HFF-Myc (cell line): ENCODE measurements at places on chromosomes 2 and 18.

DNA sequence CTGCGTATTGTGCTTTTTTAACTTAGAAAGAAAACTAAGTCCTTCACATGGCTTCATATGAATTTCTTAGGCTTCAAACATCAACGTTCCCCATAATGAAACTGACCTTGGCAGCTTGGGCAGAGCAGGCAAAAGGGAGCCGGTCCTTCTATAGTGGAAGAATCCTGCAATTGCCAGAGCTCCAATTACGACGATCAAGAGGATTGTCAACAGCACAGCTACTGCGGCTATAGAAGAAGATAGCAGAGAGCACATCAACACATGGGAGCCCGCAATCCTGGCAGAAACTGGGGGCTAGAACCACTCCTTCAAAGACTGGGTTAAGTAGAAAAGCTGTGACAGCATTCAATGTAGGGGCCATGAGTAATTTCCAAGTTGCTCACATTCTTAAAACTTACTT is 69.8 kb downstream of the DHRS9 start:
- DNase-seq, result no peak

- no peak for DNase-seq
Measured at GRCh38 chr18:7750095-7750663, 183.1 kb downstream of the PTPRM start.

DNA sequence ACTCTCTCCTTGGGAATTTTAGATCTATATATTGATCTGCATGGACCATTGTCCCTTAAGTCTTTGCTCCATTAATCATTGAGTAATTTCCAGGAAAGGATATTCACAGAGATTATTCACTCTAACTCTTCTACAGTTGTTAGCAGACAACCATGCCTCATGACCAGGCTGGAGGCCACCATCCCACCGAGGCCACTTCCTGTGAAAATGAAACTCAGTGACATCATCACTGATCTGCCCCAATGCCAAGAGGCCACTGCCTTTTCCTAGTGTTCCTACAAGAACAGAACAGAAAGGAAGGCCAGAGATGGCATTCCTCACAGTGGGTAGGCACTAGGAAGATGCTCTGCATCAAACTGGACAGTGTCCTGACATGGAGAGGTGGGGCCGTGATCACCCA is 161.3 kb downstream of the DTNA start:
- no peak for DNase-seq

DNA sequence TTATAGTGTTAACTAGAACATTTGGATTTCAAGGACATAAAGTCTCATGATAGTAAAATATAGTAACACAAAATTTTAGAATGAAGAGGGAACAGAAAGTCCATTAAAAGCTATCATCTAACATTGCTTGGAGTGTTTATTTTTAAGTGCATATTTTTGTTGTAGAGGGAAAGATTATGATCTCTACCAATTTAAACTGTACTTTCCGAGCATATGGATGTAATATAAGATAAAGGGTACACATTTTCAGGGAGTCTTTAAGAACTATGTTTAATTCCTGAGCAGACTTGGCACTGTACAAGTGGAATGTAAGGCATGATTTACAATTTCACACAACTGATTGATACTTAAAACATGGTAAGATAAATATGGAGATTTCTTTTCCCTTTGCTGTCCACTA is 34.2 kb upstream of the ZNF804A start:
- no peak for DNase-seq

- DNase-seq, result no peak
Measured at GRCh38 chr18:12318857-12319256, 10.8 kb downstream of the TUBB6 start.

DNA sequence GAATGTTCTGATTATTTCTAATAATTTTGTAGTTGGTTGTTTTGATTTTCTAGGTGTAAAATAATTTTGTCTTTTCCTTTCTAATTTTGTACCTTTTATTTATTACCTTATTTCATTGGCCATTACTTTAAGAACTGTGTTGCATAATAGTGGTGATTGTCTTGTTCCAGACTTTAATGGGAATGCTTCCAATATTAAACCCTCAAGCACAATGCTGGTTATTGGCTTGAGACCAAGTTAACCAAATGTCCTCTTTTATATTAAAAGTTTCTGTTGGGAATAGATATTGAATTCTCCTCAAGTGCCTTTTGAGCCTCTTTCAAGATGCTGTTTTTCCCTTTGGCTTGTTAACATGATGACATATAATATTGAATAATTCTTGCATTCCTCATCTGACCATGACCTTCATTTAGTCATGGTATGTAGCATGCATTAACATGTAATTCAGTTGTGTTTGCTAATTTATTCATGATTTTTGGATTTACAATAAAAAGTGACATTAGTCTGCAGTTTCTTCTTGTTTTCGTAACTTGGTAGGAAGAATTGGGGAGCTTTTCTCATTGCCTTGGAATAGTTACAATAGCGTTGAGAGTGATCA is 141.7 kb downstream of the DIS3L2 start:
- no peak for DNase-seq

GRCh38 chr2:132415915-132416722 is 486 bp upstream of the GPR39 start:
- peak; percentile 80 for DNase-seq

GRCh38 chr2:73033142-73033765 is 38.3 kb downstream of the SFXN5 start:
- no peak for DNase-seq

- no peak for DNase-seq
Measured at GRCh38 chr2:164752956-164753355, 88.7 kb downstream of the COBLL1 start.

DNA sequence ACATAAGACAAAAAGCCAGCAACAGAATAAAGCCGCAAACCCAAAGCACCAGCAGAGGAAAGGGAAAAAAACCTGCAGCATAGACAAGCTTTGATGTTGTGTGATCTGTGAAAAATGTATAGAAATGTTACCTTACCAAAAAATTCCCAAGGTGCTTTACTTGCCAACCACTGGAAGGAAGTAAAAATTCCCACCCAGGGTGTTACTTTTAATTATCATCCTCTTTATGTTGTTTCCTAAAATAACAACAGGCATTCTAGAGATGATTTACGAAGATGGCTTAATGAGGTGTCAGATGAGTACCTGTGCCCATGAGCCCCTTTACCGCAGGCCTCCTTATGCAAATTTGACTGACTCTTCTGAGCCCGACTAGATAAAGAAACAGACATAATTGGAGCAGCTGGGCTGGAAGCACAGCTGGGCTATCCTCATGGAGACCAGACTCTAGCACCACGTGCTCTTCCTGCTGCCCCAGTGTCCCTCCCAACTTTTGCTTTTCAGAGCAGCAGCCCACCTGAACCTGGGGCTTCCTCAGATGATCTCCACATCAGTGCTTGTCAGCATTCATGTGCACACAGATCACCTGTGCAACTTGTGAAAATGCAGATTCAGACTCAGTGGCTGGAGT is 41.5 kb downstream of the SRSF7 start:
- DNase-seq, result no peak

DNA sequence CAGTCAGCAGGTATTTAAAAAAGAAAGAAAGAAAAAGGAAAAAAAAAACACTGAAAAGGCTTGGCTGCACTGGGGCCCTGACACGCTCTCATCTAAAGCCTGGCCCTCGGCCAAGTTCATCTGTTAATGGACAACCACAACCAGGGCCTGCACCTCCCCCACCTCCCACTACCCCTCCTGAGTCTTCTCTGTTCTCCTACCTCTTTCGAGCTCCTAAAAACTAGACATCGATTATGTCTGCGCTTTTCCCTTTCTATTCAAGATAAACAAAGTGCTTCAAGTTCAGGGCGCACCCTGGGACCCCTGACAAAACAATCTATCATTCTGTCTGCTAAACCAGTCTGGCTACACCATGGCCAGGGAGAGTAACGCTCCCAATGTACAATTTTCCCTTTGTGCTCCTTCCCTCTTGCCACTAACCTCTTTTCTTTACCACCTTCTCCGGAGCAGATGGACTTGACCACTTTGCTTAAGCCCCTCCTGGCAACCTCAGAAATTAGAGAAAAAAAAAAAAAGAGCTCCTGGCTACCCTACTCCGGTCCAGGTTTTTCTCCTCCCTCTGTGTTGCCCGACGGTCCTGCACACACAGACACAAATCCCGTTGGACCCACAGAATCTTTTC is 22.7 kb downstream of the BCL11A start:
- DNase-seq, result no peak

GRCh38 chr2:98737848-98738247 is 6.9 kb upstream of the MGAT4A start:
- DNase-seq, result no peak

- DNase-seq, result no peak
Measured at GRCh38 chr18:9735238-9735637, 27.1 kb downstream of the RAB31 start.
